ENCODE measurements at places on chromosomes 5 and 9.

GRCh38 chr5:103513701-103514100 is 48.9 kb downstream of the NUDT12 start:
- DNase-seq, result no peak

- DNase-seq, result no peak
Observed at GRCh38 chr5:97422678-97423077, 239.6 kb upstream of the RIOK2 start.

GRCh38 chr5:76224898-76225297 is 141.7 kb downstream of the SV2C start:
- DNase-seq, result no peak

GRCh38 chr5:93850311-93850710 is 108.9 kb upstream of the POU5F2 start:
- DNase-seq, result no peak

- no peak for DNase-seq
Observed at GRCh38 chr9:81086416-81086815, 602.9 kb downstream of the TLE1 start.

DNA sequence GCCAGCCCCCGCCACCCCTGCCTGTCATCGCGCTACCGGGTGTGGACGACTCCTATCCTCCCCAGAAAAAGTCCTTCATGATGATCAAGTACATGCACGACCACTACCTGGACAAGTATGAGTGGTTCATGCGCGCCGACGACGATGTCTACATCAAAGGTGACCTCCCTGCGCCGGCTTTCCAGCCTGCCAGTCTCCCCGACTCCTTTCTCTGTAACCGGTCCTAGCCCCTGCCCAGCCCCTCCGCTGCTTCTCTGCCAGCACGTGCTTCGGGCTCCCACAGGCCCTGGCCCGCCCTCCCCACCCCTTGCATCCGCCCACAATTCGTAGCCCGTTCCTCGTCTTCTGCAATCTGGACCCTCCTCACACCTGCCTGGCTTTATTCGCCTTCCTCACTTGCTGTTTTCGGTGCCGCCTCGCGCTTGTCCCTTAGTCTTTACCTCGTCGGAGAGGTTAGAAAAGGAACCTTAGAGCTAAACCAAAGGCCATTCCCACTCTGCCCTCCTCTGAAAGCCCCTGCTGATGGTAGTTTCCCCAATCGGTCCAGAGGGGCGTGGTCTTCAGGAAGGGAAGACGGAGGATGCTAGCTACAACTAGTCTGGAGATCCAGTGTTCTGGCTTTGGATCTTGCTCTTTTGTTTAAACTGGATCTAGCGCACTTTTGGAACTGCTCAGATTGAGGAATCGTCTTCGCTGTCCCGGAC is 1.4 kb downstream of the CHSY3 start:
- no peak for DNase-seq

- DNase-seq, result no peak
Observed at GRCh38 chr5:157072508-157072907, 13.6 kb upstream of the HAVCR1 start.

GRCh38 chr5:133468596-133468995 is 143.7 kb downstream of the FSTL4 start:
- DNase-seq, result no peak

- no peak for DNase-seq
Observed at GRCh38 chr5:122942164-122942914, 94.2 kb downstream of the PPIC start.
